Peyer's patch (tissue), 4 donors: ENCODE measurements at places on chromosomes 3 and 15.
A peak's percentile ranks its signal among the peaks of the same experiment; 100 is the strongest.

DNA sequence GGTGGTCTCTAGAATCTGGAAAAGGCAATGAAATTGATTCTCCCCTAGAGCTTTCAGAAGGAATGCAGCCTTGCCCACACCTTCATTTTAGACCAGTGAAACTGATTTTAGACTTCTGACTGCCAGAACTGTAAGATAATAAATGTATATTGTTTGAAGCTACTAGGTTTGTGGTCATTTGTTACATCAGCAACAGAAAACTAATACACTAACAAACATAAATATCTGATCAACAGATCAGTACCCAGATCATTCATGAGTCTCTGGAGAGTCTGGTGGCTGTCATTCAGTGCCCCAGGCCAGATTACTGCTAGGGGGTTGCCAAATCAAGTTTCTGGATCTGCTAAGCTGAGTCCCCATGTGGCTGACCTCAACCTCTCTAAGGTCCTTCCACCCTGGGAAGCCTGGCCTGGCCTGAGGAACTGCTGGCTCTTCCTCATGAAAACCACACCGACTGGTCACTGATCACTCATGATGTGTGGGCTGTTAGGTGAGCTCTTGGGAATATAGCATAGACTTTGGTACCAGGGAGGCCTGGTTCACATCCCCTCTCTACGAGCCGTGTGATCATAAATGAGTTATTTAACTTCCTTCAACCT, 11.1 kb upstream of the LACTB start:
- DNase-seq, result no peak

DNA sequence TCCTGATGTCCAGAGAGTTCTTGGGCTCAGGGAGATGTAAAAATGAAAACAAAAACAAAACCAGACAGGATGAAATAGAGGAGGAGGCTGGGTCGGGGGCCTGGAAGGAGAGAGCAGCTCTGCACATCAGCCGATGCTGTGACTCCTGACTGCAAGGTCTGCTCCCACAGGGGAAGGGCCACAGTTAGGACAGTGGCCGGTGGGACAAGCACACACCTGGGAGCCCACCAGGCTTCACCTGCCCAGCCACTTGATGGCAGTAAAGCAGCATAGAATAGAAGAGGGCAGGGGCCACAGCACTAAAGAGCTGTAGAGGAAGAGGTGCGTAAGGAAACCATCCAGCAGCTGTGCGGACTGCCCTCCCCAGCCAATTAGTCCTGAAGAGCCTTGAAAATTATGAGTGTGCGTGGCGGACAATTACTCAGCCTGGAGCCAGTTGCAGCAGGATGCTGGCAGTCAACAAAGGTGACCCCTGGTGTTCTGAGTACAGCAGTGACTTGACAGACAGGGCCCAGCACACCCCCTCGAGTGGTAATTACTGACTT, 29.8 kb downstream of the ALS2CL start:
- peak; percentile 41 for DNase-seq

GRCh38 chr3:30700702-30701321, 94.4 kb downstream of the TGFBR2 start:
- no peak for DNase-seq

GRCh38 chr3:15859507-15860013, 61.8 kb upstream of the ANKRD28 start:
- DNase-seq, result peak; percentile 90

GRCh38 chr3:69563151-69563550, 176.1 kb upstream of the MITF start:
- no peak for DNase-seq

DNA sequence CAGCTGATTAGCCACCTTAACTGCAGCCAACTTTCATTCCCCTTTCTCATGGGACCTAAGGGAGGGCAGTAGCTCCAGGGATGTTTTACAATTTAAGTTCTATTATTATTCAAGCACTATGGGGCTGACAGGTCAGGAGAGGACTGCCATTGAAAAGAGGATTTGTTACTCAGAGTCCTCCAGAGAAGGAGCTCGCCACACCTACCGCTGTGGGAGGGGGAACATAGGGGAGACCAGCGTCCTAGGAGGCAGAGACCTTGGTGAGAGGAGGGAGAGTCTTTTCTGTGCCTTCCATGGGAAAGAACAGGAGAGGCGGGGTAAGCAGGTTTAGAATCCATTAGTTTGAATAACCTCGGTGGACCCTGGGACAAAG, 14.4 kb downstream of the ATP10A start:
- no peak for DNase-seq

DNA sequence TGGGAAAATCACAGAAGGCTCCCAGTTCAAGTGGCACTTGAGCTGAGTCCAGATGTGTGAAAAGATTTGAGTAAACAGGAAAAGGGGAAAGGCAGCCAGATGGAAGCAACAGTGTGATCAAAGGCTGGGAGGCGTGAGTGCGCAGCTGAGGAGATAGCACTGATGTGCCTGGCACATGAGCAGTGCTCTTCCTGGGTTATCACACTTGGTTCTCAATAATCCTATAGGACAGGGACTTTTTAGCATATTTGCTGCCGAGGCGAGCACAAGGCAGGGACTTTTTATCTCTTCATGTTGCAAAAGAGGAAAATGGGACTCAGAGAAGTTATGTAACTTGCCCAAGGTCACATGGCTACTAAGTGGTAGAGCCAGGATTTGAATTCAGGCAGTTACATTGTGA, 39.6 kb downstream of the CORO2B start:
- DNase-seq, result no peak

- no peak for DNase-seq
Measured at GRCh38 chr15:57354436-57355123, 21.7 kb upstream of the CGNL1 start.

DNA sequence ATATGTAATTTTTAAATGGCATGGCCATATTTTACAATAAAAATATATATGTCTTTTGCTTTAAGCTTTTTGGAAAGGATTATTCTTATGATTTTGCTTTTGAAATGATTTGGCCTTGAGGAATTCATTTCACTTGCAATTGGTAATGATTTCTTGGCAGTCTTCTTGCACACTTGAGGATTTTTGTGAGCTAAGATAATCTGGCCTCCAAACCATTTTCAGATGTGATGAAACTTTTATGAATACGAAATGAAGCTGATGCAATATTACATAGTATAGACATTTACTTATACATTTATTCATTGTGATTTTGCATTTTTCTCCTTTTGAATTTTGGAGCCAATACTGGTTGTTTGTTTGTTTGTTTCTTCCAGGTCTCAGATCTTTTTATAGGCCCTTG, 6.4 kb upstream of the SH2D7 start:
- no peak for DNase-seq

DNA sequence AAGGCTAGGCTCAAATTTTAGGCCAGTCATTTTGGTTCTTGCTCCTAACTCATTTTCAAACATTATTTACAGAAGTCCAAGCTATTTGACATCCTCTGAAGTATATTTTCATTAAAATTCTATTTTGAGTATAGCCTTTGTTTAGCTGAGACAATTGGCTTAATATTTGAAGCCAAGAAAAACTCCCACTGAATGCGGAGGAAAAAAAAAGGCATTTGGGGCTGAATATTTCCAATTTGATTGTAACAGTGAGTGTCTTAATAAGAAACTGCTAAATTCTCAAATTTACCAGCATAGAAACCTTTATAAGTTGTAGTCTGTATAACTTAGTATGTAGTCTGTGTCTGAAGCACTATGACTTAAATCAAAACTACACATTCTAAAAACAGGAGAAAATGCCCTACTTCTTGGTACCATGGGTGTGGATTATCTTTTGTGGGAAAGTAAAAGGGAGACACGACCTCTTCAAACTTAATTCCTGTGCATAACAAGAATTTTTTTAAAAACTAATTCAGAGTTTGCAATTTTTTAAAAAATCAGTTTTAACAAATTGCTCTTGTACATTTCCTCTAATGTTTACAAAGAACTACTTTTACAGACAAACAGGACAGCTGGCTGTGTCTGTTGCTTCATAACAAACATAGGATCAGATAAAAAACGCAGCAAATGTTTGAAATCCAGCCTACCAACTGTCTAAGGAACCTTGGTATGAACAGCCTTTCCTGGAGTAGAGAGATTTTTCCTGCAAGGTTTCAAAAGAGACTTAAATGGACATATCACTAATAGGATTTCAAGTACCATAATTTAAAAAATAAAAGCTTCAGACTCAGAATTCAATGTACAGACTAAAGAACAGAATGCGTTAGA, 52.7 kb upstream of the LMOD3 start:
- DNase-seq, result no peak

DNA sequence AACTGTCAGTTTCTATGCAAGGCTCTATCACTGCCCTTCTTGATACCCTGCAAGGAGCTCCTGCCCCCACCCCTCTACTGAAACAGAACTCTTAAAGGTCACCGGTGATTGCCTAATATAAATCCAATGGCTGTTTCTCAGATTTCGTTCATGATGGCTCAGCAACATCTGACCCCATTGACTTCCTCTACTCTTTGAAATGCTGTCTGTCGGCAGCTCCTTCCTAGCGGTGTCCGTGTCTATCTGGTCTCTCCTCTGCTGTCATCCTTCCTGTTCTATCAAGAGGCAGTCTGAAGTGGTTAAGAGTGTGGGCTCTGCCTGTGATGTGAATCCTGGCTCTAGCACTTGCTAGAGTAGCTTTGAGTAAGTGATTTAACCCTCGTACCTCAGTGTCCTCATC, 5.5 kb downstream of the TMEM266 start:
- DNase-seq, result no peak

GRCh38 chr3:36965440-36965839, 20.6 kb upstream of the TRANK1 start:
- DNase-seq, result no peak

DNA sequence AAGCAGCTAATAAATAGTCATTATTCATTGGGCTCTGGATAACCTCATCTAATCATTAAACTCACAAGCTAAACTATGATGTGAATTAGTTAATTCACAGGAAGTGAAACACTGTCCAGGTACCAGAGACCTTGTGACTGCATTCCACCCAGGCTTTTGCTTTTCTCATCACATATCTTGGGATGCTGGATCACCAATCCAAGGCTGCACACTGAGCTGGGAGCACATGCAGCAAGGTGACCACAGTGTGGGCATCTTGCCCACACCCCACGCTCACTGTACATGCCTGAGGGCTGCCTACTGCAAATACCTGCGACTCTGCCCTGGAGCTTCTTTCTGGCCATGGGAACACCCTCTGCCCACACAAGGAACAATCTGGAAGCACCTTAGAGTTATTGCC, 40.6 kb upstream of the TNFAIP8L3 start:
- DNase-seq, result no peak

- DNase-seq, result no peak
Measured at GRCh38 chr15:68299436-68299835, 21.9 kb downstream of the FEM1B start.

- no peak for DNase-seq
Measured at GRCh38 chr3:197494366-197495058, 61.3 kb downstream of the BDH1 start.

DNA sequence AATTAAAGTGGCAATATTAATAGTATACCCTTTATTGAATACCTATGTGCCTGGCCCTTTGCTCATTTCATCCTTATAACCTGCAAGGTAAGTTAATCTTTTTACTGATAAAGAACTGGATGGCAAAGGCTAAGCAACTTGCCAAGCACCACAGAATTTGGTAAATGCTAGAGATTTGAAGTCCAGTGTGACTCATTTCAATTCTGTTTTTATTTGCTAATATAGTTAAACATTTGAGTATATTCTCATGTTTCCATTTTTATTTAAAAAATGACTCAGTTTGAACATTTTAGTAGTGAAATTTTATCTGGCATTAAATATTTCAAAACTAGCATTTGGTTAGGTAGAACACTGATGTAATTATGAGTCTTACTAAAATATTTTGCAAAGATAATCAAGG, 11.3 kb downstream of the PFN2 start:
- DNase-seq, result no peak
